Hypothalamus (tissue), 51 donors: ENCODE measurements at places on chromosomes 5 and 9.

DNA sequence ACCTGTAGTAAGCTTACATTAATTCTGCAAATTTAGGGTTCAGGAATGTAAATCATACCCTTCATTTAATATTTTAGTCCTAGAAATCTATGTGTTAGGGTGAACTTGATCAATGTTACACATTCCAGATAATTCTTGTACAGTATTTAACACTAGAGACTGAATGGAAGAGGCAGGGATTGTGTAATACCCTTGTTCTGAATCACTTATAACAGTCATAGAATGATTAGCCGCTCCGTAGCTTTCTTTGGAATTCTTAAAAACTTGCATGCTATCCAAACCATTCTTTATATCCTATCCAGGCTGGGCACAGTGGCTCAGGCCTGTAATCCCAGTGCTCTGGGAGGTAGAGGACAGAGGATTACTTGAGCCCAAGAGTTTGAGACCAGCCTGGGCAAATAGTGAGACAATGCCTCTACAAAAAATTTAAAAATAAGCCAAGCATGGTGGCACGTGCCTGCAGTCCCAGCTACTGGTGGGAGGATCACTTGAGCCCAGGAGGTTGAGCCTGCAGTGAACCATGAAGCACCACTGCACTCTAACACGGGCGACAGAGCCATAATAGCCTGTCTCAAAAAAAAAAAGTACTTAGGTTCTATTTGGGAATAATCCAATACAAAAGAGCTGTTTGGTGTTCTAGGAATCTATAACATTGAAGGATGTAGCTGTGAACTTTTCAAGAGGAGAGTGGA, 8.3 kb downstream of the ZNF483 start:
- DNase-seq = no peak

DNA sequence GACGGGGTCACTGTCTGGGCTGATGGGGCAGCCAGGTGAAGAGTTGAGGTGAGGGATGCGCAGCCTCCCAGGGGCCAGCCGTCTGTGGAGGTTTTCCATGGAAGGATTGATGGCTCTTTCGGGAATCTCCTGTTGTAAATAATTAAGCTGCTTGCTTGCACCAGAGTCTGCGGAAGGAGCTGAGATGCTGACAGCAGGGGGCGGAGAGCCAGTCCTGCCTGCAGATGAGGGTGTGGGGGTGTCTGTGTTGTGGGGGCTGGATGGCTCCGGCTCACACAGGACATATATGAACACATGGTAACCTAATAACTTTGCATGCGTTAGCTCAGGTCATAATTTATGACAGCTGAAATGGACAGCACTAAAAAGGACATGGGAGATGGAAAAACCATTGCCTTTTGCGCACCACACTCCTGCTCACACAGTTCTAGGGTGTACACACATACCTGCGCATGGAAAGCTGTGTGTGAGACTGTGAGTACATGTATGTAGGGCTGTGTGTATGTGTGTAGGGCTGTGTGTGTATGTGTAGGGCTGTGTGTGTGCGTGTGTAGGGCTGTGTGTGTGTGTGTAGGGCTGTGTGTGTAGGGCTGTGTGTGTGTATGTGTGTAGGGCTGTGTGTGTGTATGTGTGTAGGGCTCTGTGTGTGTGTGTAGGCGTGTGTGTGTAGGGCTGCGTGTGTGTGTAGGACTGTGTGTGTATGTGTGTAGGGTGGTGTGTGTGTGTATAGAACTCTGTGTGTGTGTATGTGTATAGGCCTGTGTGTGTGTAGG, 36.8 kb upstream of the SEMA4D start:
- DNase-seq = no peak

DNA sequence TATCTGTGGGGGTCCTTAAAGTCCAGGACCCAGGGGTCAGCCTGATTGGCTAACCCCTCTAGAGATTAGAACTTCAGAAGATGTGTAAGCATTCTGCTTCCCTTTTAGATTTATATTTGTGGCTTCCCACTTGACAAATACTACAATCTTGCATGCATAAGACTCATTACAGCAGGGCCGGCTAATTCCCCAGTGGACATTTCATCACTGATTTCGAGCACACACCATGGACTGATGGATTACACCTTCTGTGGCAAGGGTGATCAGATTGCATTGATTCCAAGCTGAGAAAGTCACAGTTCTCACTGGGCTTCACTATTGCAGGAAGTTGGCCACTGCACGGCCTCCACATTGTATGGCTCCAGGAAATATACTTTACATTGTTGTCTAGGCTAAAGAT, 65.8 kb upstream of the DAPK1 start:
- DNase-seq = no peak

GRCh38 chr5:133408322-133408721, 204.0 kb downstream of the FSTL4 start:
- no peak for DNase-seq

DNA sequence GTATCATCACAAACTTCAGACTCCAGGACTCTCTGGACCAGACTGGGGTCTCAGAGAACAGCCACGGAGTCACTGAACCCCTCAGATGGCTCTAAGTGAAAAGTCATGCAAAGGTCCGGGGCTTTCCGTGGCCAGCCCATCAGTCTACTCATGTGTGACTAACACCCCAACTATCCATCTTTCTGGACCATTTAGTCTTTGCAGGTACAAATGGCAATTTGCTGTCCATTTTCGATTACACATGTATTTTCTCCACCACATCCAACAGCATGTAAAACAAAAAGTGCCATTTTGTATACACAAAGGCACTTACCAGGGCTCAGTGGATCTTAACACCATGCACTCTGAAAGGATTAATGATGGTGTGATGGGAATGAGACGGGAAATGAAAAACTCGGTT, 387.7 kb downstream of the BNC2 start:
- no peak for DNase-seq
